ENCODE measurements at places on chromosomes 12 and 14. TPM values are rescaled to one million over a fixed set of nuclear protein-coding genes. Genes with fewer than 3 reads are reported as not detected.

DNA sequence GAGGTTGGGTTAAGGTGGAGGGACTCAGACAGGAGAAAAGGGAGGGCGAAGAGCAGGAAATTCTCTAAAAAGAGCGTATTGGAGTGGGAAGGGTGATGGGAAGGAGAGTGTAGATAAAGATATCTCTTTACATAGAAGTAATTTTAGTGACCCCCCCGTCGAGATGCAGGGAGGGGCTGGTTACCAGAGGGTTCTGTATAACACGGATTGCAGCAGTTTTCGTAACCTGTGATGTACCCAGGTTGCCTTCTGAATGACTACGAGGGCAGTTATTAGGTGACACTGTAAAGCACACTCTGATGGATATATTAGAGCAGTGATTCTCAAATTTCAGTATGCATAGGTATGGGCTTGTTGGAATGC is 443 bp downstream of the DNAL1 start:
- no peak for DNase-seq

Gene ERBB3
- 12.3 TPM for total RNA-seq

- no peak for DNase-seq
These were observed 15.0 kb upstream of the TBX5 start for GRCh38 chr12:114420944-114421335.

Gene NYNRIN
- total RNA-seq = 6.3 TPM

GRCh38 chr14:32938719-32939253 is at the start of gene NPAS3:
NPAS3 (plus strand) TSS chr14:32938879.
- no peak for DNase-seq

Measured in kidney epithelial cell (primary cell).